ENCODE measurements at places on chromosomes 3 and 15.
A peak's percentile ranks its signal among the peaks of the same experiment; 100 is the strongest.

DNA sequence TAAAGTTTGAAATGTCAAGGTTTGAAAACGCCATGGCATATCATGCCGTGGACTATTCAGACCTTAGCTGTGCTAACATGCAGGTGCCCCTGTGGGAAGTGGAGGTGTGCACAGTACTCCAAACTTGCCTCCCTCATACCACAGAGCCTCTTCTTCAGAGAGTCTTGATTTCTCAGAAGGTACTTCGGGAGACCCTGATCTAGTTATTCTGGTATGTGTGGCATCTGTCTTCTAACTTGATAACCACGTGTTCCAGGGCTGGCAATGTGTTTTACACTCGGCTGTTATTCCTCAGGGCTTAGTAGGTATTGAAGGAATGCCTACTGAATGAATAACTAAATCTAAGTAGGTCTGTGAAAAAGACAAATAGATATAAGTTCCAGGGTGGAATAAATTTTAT lies 309.9 kb downstream of the CLSTN2 start:
- no peak for DNase-seq

DNA sequence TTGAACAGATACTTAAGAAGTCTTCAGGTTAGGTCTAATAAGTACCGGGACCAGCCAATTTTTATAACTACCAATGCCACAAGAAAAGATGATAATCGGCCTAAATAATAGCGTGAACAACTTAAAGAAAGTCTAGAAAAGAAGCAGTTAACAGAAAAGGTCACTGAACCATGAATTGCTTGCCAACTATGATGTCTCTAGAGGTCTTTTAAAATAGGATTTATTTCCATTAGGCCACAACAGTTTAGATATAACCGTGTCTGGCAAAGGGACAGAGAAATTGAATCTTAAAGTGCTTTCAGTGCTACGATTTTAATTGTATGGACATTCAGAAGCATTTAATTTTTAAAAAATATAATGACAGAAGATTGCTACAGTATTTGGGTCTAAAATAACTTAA lies 1070.4 kb downstream of the ROBO1 start:
- DNase-seq = no peak

GRCh38 chr15:41773729-41774061 lies 589 bp upstream of the MAPKBP1 start:
- no peak for DNase-seq

DNA sequence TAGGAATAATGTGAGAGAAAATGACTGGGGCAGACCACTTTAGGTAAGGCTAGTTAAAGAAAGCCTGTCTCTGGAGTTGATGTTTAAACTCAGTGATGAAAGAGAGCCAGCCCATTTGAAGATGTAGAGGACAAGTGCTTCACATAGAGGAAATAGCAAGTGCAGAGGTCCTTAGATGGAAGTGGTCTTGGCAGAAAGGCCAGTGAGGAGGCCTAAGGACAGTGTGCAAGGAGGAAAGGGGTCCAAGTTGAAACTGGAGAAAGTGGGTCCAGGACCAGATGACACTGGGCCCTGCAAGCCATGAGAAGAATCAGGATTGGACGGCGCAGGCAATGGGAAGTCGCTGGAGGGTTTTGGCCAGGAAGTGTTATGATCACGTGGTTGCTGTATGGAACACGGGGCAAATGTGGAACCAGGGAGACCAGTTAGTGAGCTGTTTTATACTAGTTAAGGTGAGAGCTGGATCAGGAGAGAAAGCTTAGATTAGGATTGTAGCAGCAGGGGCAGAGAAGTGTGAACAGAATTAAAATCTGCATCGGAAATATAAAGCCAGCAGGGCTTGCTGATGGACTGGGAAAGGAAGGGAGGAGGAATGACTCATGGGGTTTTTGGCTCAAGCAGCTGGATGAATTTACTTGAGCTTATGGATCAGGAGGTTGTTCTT lies 48.0 kb upstream of the SCAANT1 start:
- peak; percentile 72 for DNase-seq

GRCh38 chr15:62845241-62846126 lies 197.1 kb upstream of the TPM1 start:
- peak; percentile 51 for DNase-seq

DNA sequence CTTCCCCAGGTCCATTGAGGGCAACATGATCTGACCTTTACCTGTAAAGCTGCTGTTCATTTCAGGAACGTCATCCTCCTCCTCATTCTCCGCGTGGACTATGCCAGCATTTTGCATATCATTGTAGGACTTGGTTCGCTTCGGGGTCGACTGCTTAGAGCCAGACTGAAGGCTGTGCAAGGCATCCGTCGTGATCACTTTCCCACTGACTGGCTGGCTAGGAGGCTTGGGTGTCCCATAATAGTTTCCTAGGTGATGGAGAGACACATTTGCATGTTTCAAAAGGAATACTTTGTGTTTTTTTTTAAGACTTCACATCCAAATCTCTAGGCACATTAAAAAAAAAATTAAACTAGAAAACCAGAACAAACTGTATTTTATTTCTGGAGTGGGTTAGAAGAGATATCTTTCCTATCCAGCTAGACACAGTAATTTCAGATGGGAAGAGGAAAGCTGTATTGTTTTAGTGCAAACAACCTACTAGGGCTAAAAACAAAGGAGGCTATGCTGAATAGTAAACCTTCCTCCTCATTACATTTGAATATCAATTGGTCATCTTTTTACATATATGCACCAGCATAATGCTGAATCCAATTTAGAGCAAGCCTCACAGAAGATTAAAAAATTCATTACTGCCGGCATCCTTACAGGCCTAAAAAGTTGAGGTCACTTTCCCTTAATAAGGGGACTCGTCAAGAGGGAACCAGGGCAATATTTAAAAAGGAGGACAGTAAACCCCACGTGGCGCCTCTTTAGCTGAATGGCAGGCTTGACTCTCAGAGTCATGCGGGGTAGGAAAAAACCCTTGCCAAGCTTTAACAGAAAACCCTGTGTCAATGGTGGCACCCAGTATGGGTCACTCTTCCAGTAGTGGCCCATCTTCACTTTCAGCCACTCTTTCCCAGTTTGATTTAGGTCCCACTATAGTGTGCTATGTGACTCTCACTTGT lies 559.9 kb downstream of the MAGI1 start:
- DNase-seq = no peak

GRCh38 chr15:62553911-62554563 lies 389.0 kb upstream of the C2CD4B start:
- DNase-seq = no peak

GRCh38 chr15:34109797-34110663 lies 8.1 kb downstream of the PGBD4 start:
- DNase-seq = peak; percentile 50

DNA sequence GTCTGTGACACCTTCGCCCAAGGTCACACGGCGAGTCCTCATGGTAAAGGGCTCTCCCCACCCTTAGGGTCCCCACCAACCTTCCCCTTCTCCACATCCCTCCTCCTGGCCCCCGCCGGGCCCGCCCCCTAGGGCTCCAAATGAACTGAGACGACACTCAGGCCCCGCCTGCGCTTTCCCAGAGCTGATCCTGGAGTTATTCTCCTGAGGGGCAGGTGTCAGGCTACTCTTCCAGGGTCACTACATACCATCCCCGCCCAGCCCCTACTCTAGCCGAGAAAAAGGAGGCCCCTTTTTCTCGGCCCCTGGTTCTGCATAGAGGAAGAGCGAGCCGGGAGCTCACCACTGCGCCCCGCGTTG lies 292 bp downstream of the USP4 start:
- DNase-seq = no peak

- no peak for DNase-seq
These were observed 452.8 kb downstream of the NAALADL2 start for GRCh38 chr3:175311946-175312345.
